ENCODE measurements at places on chromosomes 5 and 9. TPM values are rescaled to one million over a fixed set of nuclear protein-coding genes. Genes with fewer than 3 reads are reported as not detected.

DNA sequence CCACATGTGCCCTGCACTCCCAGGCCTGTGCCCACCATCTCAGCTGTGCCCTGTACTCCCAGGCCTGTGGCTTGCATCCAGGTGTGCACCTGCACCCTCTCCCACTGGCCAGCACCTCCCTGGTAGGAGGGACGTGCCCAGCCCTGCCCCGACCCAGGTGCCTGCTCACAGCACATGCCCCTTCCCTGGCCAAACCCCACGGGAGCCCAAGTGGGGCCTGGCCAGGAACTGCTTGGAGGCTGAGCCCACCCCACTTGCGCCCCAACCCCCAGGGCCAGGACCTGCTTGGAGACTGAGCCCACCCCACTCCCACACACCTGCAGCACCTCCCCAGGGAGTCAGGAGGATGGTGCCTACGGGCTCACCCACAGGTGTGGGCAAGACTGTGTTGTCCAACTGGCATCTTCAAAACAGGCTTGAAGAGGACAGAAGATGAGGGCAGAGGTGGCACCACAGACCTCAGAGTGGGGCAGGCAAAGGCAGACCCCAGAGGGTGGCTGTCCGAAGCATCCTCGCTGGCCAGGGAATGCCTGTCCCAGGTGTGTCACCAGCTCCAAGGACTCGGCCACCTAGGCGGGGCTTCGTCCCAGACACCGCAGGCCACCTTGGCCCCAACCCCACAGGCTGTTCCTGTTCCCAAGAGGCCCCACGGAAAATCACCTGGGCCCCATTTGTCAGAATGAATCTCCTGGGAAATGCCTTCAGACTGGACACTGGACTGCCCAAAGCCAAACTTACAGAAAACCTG lies 10.8 kb downstream of the ZDHHC11B start:
- H3K27ac ChIP-seq: no peak overlapping the region
- H3K4me3 ChIP-seq: no peak overlapping the region
- no peak for DNase-seq

SNAPC4 gene
- total RNA-seq: 12.3 TPM

LCN9 gene
- total RNA-seq: not detected

- no peaks in the 10 kb centered on the region for H3K36me3 ChIP-seq
- H3K4me3 ChIP-seq: no peak overlapping the region
- peaks cover 5% of the 10 kb centered on the region for H3K27me3 ChIP-seq
- no peak for DNase-seq
- no peaks in the 10 kb centered on the region for H3K4me1 ChIP-seq
Measured at GRCh38 chr9:135705376-135705775, 3.4 kb downstream of the KCNT1 start.

- no peaks in the 10 kb centered on the region for H3K4me1 ChIP-seq
- peak; percentile 67 for DNase-seq
- no peaks in the 10 kb centered on the region for H3K36me3 ChIP-seq
- no peak overlapping the region for H3K27ac ChIP-seq
- no peak overlapping the region for H3K4me3 ChIP-seq
- peaks cover 5% of the 10 kb centered on the region for H3K27me3 ChIP-seq
Measured at GRCh38 chr5:149656576-149657182, 73.4 kb upstream of the PPARGC1B start.

All from activated naive CD4-positive, alpha-beta T cell treated with anti-CD3 and anti-CD28 coated beads for 36 hours (primary cell).